ENCODE measurements at places on chromosomes 12 and 14. TPM values are rescaled to one million over a fixed set of nuclear protein-coding genes. Genes with fewer than 3 reads are reported as not detected.

DNA sequence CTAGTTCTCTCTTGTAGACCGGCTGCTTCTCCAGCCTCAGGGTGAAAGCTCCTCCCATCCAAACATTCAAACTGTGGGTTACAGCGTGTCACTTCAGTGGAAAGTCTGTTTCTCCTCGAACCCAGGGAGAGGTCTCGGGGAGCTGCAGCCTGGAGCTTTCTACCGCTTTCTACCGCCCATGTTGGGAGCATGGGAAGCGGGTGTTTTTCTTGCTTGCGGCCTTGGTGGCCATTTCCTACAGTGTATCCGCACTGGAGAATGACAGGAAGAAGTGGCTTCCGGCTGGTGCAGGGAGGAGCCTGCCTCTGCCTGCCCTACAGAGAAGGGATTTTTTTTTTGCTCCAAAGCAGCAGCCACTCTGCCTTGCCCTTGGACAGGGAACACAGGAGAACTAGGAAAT, 21.2 kb downstream of the ZFP36L1 start:
- DNase-seq: no peak

DNA sequence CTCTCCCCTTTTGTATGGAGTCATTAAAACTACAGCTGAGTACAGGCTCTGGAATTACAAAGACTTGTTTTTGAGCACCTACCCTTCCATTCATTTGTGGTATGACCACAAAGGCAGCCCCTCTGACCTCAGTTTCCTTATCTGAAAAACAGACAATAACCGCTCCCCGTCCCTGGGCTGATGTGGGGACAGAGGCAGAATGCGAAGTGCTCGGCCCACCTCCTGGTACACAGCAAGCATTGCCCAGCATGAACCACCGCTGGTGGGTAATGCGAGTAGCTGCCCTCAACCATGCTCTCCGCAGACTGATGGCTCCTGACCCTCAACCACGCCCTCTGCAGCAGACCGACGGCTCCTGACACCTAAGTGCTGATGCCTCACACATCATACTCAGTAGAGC, 22.4 kb downstream of the P2RX2 start:
- DNase-seq: no peak

CLEC4D gene
- total RNA-seq: not detected

DNA sequence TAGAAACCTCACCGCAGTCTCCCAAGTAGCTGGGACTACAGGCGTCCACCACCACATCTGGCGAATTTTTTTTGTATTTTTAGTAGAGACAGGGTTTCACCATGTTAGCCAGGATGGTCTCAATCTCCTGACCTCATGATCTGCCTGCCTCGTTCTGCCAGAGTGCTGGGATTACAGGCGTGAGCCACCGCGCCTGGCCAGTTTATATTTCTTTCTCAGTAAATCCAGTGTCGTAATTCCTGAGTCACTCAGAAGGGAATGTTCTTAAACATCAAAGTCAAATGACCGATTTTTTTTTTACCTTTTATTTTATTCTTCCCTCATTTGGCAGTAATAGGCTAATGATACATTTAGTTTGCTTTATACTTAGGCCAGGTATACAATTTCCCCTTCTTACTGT, 80.5 kb downstream of the FBXO33 start:
- DNase-seq: no peak

GRCh38 chr12:124449623-124450375, 117.6 kb downstream of the NCOR2 start:
- DNase-seq: peak; percentile 44

ZCCHC8 gene
- total RNA-seq: 19.8 TPM

GRCh38 chr12:12506496-12506890, 56.2 kb downstream of the DUSP16 start:
- no peak for DNase-seq

DNA sequence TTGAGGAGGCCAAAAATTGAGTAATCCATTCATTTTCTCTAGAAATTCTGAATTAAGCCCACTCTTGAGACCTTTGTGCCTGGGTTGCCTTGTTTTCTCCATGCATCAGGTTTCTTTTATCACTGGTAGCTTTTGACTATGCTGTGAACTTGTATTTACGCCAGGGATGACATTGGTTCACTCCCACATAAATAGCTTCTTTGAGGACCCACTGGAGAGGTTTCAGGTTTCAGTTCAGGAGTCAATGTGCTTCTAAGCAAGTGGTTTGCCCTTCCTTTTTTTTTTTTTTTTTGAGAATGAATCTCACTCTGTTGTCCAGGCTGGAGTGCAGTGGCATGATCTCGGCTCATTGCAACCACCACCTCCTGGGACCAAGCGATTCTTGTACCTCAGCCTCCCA, 10.2 kb upstream of the SLC17A8 start:
- no peak for DNase-seq

NKX2-1 gene
- not detected for total RNA-seq

All from mucosa of descending colon (tissue), 3 donors.